ENCODE measurements at places on chromosomes 7 and 10.
A peak's percentile ranks its signal among the peaks of the same experiment; 100 is the strongest.

DNA sequence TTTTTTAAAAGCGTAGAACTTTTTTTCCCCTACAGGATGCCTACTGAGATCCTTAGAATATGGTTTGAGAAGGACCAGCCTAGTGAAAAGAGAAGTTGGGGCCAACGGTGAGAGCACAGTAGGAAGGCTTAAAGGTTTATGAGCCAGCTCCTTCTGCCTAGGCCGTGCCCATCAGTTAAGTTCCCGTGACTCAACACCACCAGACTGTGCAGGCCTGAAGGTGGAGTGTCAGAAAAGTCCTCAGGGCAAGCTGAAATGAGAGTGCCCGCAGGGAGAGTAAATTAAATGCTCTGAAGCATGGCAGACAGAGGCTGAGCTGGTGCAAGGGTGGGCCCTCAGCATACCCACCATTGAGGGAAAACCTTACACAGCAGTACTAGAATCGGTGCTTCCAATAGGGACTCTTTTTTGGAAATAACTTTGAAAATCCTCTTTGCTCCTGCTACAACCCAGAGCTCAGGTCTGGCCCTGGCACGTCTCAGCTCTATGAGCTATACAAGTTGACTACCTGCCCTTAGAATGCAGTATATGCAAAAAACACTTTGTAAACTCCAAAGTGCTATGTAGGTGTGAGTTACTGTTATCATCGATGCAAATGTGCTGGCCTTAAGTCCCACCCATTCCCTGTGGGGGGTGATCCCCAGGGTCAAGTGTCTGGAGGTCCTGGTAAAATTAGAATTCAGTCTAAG, 15.2 kb upstream of the C10orf67 start:
- DNase-seq = no peak

- DNase-seq = no peak
Measured at GRCh38 chr10:19918794-19919193, 102.6 kb downstream of the PLXDC2 start.

DNA sequence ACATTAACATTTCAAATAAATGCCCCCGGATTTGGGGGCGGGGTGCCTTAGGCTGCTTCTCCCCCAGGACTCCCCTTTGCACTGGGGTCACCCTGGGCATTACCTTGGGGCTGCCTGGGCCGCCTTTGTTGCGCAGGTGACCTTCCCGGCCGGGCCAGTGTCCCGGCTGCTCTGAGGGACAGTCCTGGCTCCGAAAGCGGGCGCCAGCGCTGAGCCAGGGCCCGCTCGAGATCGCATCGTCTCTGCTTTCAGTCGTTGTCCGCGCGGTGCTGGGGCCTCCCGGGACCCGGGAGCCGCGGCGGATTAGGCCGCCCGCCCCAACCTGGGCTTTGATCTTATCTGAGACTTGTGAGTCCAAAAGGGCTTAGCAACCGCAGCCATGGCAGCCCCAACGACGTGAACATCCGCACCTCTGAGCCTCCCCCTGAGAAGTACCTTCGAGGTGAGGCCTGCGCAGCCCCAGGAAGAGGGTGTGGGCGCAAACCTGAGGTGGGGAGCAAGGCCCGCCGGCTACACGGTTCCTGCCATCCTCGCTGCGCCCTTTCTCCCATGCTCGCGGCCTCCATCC, 14.8 kb upstream of the WAPL start:
- DNase-seq = no peak

DNA sequence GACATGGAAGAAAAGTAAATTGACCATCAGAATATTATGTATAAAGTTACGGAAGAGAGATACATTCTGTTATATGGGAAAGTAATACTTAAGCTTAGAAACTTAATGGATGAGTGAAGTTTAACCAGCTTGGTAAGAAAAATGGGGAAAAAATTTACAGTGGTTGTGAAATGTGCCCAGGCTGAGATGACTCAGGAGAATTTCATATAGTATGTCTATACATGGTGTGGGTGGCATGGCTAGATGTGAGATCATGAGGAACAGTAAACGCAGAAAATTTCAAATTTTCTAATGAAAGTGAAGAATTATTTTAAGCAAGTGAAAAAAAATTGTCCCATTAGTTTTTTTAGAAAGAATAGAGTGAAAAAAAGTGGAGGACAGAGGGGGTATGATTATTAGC, 552.5 kb upstream of the SORCS1 start:
- no peak for DNase-seq

GRCh38 chr7:70668606-70669358, 463.2 kb upstream of the GALNT17 start:
- DNase-seq = no peak

GRCh38 chr10:96830511-96831199, 1.4 kb upstream of the LCOR start:
- DNase-seq = peak; percentile 15

DNA sequence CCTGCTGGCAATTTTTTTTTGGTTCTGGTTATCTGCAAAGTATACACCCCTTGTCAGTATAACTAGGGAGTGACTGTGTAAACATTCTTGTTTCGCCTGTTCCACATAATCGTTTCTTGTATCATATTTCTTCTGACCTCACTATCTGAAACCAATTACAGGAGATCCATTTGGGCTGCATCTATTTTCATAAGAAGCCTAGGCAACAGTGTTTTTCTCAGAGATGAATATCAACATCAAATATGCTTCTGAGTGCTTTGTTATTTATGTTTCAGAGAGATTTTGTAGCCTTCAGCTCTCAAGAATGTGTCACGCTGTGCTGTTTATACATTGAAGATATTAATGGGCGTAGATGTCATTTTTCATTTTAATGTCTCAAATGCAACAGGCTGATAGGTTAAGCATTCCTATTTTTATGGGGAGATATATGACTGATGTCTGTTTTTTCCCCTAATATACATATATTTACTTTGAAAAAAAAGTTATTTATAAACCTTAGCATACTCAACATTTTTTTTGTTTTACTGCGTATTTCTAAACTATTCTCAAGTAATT, 115.5 kb downstream of the FOXP2 start:
- no peak for DNase-seq

DNA sequence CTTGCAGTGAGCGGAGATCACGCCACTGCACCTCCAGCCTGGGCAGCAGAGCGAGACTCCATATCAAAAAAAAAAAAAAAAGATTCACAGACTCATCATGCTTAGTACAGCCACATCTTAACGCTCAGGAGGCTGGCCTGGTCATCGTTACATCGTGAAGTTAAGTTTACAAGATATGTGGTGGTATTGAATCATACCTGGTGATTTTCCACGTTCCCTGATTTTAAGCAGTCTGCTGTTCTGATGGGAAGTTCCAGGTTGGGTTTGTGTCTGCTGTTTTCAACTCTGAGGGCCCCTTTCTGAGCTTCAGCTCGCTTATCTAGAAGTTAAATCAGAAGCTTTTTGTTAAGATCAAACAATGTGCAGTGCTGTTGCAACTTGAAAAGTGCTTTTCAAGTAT, 6.9 kb downstream of the PPP2R2D start:
- no peak for DNase-seq

GRCh38 chr7:122699017-122699416, at the start of gene RNF133:
Gene RNF133, minus strand, starts transcription at chr7:122699117. Its CDS starts 199 bp downstream, at chr7:122698918.
- no peak for DNase-seq

- no peak for DNase-seq
Measured at GRCh38 chr10:17951868-17952371, at the start of gene SLC39A12. Gene SLC39A12, plus strand, starts transcription at chr10:17951918. Its CDS starts 1,359 bp downstream, at chr10:17953277.

DNA sequence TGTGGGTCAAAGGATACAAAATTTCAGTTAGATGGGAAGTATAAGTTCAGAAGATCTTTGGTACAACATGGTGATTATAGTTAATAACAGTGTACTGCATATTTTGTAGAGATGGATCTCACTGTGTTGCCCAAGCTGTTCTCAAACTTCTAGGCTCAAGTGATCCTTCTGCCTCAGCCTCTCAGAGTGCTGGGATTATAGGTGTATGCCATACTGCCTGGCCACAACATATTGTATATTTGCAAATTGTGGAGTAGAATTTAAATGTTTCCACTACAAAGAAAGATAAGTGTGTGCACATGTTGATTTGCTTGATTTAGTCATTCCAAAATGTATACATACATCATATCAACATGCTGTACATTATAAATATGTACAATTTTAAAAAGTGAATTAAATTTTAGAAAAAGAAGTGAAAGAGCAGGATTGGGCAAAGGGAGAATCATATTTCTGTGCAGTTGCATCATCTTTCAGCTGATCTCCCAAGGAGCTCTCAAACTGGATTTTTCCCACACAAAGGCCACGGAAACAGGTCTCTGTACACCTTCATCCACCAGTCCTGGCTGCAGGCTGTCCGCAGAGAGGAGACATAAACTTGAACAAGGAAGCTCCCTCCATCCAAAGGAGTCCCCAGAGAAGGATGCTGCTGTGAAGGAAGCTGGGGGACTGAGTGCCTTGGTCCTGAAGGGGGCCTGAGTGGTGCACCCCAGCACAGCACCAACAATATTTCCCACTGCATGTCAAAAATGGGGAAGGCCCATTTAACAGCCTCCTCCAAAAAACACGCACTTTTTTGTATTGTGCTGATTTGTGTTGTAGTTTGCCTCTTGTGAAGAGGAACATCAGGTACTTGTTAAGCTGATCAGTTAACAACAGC, 217.1 kb upstream of the GHITM start:
- DNase-seq = no peak

GRCh38 chr7:19373334-19373733, 228.1 kb upstream of the FERD3L start:
- no peak for DNase-seq

DNA sequence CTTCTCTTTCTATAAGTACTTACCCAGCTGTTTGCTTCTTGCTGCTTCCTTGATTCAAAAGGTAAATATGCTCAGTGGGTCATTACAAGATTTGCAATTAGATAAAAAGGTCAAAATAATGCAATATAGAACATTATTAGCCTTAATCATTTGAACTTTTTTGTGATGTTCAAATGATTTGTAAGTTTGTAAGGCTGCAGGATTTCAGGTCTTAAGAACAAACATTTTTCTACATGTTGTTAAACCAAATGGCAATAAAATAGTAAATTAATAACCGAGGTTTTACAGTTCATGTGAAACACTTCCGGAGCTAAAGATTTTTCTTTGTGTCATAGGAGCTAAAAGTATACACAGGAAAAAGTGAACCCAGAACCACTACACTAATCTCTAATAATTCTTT, 16.2 kb upstream of the SCIN start:
- no peak for DNase-seq

GRCh38 chr10:17913604-17914003, 38.1 kb upstream of the SLC39A12 start:
- no peak for DNase-seq

DNA sequence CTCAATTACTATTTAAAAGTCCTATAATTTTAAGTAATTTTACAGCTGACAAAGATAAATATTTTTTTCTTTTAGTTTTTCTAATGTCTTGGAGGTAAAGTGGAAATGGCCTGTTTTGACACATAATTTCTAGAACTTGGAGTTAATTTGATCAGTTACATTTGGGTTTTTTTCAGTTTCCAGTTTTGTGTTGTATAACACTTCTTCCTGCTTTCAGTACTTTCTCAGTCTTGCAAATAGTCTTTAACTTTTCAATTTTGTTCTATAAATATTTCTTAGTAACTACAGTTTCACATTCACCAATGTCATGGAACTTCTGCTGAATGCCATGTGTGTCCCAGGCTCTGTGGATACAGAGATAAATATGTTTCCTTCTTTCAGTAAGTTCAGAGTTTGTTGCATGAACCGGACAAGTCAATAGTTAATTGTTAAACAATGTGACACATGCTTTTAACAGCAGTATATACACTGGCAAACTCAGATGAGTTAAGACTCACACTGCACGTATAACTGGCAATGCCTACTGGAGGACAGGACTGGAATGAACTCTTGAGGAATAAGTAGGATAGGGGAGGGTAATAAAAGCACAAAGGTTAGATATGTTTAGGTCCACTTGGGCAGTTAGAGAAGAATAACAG, 4.6 kb downstream of the SHOC2 start:
- no peak for DNase-seq

DNA sequence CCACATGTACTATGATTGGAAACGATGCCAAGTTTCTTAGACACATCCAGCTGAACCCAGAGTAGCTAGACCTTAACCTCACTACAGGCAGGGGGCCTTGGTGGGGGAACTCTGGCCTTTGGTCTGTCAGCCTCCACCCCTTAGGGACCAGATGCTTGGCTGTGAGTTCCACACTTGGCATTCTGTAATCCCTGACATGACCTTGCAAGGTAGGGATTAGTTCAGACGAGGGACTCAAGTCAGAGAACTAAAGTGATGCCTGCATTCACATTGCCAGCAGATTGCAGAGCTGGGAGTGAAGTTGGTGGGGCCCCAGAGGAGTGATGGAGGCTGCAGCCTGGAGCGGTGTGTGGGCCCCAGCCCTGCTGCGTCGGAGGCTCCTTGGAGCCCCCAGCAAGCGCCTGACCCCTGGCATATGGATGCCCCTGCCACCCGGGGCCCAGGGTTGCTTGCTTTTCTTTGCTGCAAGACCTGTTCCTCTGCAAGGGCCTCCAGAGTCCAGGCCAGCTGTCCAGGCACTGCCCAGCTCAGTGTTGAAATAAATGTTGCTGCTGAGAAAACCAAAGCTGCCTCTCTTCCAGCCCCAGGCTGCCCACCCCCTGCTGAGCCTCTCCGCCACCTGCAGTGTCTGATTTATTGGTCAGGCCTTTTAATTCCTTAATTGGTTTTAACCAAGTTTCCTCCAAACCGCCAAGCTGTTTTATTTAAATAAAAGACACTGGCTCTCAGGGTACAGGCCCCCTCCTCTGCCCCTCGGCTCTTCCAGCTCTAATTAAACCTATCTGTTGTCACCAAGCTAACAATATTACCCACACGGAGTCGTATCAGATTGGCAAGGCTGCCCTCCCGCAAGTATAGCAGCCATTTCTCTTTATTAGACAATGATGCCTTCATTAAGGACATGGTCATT, 4.7 kb downstream of the NPTX2 start:
- DNase-seq = no peak

DNA sequence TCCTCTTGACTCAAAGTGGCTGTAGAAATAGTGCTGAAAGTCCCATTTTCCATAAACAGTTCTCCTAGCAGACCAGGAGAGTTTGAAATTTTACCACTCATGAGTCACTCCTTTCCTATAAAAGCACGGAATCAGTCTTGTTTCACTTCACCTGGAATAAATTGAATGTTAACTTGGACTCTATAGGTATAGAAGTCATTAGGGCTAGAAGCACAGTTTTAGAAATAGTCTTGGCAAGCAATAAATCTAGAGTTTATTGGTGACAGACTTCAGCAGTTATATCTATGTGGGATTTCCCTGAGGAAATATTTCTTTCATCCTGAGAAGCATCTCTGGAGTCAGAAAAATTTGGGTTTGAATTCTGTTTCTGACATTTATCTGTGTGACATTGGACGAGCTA, 212.4 kb downstream of the RNLS start:
- DNase-seq = no peak

DNA sequence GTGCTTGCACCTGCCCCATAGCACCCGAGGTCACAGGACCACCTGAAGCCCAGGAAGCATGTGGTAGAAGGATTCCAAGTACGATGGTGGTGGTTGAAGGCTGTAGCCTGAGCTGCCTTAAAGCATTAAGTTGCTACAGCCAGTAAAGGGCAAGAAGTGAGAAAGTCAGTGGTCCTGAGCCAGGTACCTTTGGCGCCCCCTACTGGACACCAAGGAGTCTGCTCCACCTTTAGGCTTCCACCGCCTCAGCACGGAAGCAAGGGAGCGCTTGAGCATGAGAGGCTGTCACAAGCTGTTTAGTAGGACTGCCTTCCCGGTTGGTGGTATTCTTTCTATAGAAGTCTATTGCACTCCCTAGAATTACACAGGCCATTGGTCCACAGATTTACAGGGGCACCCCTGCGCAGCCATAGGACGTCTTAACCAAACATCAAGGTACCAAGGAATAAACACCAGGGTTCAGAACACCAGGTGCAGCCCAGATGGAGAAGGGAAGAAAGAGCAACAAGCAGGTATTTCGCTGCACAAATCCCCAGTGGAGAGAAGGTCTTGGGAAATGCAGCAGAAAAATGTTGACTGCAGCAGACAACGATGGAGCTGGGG, 2.2 kb downstream of the CRTAC1 start:
- peak; percentile 60 for DNase-seq

GRCh38 chr10:1706711-1707110, 30.6 kb downstream of the ADARB2 start:
- DNase-seq = no peak

Measured in nucleus accumbens (tissue), 56 donors.